ENCODE measurements at places on chromosomes 7 and 10.

DNA sequence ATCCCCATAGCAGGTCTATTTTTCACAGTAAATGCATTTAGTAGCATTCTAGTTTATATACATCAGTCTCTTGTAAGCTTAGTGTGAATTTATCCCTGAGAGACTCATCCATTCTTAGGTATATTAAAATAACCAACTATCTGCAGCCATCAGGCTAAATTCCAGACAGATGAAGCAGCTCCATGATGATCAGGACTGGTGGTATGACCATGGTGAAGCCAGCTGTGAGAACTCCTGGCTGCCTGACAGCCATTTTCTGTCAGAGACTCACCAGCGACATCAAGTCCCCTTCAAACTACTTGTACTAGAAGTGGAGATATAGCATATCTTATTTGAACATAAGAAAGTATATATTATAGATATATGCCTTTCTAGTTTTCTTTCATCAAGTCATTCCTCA lies 70.3 kb upstream of the GSDME start:
- DNase-seq = no peak

DNA sequence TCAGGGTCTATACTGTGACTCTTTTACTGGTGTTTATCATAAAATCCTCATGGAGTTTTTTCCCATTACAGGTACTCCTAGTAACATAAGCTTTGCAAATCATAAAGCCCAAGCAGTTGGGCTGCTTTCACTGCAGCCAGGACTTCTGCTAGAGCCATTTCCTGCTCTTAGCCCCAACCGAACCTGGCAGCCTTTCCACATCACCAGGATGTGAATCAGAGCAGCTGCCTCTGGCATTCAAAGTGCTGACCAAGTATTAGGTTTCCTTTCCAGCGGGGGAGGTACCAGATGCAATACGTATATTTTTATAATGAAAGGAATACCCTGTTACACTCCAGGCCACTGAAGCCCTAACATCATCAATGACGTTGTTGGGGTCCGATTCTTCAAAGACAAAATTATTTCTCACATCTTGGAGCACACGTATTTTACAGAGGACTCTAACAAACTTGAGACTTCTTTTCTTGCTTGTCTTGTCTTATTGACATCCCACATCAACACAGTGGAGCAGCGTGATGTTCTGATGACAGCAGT lies 3.6 kb upstream of the HTR5A start:
- DNase-seq = no peak

- no peak for DNase-seq
Measured at GRCh38 chr7:35253710-35254495, at the start of gene TBX20. TBX20 (minus strand) TSS chr7:35254100; CDS start chr7:35253620, 480 bp downstream.

GRCh38 chr10:3172081-3172445 lies 519 bp downstream of the PITRM1 start:
- no peak for DNase-seq

GRCh38 chr7:131106681-131107336 lies 220.9 kb upstream of the MKLN1 start:
- peak; percentile 65 for DNase-seq

GRCh38 chr10:88028654-88029053 lies 165.2 kb downstream of the PTEN start:
- peak; percentile 58 for DNase-seq

GRCh38 chr7:29194594-29195427 lies at the start of gene CHN2:
CHN2 (plus strand) TSS chr7:29194775.
- DNase-seq = peak; percentile 81

GRCh38 chr10:87531908-87532622 lies 27.4 kb downstream of the MINPP1 start:
- no peak for DNase-seq

GRCh38 chr10:14560791-14561765 lies 213.6 kb downstream of the FAM107B start:
- peak; percentile 61 for DNase-seq

- no peak for DNase-seq
Measured at GRCh38 chr7:74405899-74406512, 47.7 kb upstream of the GTF2IRD1 start.

DNA sequence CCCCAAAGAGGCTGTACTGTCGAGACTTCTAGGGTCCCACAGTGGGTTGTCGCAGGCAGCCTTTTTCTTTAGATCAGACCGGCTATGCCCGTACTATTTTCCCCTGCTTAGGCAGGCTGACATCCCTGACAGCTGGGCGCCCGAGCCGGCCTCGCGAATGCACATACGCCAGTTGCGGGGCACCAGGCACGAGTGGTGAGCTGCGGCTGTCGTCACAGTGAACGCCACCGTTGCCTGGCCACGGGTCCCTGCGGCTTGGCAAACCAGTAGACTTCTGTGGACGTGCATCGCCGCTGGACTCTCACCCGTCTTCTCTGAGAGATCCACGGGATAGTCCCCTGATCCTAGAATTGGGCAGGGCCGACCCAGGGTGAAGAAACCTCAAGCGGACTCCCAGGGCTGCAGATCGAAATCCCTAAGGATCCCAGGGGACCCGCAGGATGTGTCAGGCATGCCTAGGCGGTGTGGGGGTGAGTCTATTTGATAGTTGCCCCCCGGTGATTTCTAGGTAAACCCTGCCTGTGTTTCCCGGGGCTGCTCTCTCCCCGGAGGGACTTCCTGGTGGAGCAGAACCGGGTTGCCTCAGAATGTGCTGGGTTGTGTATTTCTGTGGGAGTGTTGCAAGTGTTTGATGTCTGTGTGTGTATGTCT lies 33.0 kb upstream of the ZNF273 start:
- DNase-seq = no peak

DNA sequence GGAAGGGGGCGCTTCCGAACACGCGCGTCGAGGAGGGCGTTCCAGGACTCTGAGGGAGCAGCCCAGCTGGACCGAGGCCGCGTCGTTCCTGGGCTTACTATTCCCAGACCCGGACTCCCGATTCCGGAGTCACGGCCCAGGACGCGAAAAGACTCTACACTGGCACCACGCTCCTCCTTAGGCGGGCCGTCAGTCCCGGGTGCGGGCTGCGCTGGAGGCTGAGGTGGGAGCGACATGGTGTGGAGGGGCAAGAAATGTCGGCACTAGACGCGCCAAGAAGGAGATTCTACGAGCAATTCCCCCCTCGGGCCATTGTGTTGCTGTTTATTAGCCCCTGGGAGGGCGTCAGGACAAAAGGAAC lies 584 bp upstream of the RUNDC3B start:
- no peak for DNase-seq

DNA sequence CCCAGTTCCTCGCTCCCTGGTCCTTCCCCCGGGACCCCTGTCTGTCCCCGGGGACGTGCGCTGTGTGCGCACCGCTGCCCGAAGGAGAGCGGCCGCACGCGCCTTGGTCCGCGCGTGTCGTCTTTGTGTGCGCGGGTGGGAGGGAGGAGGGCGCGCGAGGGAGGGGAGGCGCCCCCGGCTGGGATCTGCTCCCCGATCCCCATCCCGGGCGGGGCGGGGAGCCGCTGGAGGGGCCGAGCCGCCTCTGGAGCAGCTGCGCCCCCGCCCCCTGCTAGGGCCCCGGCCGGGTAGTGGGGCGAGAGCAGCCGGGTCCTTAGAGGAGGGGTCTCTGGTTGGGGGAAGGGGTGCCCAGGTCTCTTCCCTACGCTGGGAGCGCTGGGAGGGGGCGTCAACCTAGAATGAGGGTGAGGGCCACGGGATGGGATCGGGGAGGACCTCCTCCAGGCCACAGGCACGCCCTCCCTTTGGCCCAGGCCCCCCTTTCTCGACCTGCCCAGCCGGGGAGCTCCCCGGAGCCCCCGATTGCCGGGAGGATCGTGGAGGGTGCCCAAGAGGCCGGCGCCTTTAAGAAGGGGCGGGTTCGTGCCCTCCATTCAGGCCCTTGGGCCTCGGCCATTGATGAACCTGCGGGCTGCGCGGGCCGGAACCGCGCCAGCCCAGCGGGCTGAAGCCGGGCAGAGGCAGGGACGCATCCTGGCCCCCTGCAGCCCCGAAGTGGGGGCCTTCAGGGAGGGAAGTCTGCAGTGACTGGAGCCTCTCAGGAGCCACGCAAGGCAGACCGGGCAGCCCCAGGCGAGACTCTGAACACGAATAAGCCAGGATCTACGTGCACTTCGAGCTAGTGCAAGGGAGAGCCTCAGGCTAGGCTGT lies 678 bp downstream of the SH2B2 start:
- peak; percentile 66 for DNase-seq

DNA sequence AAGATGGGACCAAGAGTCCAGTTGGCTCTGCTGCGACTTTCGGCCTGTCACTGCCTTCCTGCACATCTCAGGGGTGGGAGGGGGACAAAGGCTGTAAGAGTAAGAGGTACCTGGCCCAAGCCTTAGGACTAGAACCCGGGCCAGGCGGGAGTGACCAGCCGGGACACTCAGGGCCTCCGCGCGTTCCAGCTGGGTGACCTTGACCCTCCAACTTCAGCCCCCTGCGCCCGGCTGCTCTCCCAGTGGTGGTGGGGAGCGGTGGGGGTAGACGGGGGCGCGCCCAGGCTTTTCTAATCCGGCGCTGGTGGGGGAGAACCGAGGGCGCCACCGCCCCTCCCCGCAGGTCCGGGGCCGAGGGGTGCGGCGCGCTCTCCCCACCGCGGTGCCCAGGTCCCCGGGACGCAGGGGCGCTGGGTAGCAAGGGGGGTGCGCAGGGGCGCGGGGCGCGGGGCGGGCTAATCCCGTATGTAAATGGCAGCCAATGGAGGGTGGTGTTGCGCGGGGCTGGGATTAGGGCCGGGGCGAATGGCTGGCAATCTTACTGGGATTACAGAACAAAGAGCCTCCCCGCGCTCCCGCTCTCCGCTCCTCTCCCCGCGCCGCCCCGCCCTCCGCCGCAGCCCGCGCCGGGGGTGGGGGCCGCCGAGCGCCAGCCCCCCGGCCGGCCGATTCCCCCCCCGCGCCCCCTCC lies at the start of gene GTF2IRD1:
GTF2IRD1 (plus strand) TSS at position 585 of the 690 bp plus-strand sequence. CDS start 54,175 bp downstream, outside the sequence.
- peak; percentile 75 for DNase-seq

GRCh38 chr10:123494301-123494808 lies 171.8 kb upstream of the GPR26 start:
- DNase-seq = no peak

GRCh38 chr10:1762076-1762475 lies 24.8 kb upstream of the ADARB2 start:
- DNase-seq = no peak

DNA sequence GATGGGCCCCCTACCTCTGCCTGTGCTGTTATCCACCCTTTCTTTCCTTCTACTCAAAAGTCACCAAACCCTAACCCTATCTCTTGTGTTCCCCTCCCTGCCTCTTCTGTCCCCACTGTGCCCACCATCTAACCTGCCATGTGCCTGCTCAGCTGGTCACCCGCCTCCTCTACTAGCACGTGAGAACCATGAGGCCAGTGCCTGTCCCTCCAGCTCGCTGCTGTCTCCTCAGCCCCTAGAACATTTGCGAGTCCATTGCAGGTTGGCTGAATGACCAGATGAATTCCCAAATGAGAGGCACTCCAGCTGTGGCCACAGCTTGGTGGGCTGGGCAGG lies 129.0 kb downstream of the ARHGAP22 start:
- peak; percentile 23 for DNase-seq

DNA sequence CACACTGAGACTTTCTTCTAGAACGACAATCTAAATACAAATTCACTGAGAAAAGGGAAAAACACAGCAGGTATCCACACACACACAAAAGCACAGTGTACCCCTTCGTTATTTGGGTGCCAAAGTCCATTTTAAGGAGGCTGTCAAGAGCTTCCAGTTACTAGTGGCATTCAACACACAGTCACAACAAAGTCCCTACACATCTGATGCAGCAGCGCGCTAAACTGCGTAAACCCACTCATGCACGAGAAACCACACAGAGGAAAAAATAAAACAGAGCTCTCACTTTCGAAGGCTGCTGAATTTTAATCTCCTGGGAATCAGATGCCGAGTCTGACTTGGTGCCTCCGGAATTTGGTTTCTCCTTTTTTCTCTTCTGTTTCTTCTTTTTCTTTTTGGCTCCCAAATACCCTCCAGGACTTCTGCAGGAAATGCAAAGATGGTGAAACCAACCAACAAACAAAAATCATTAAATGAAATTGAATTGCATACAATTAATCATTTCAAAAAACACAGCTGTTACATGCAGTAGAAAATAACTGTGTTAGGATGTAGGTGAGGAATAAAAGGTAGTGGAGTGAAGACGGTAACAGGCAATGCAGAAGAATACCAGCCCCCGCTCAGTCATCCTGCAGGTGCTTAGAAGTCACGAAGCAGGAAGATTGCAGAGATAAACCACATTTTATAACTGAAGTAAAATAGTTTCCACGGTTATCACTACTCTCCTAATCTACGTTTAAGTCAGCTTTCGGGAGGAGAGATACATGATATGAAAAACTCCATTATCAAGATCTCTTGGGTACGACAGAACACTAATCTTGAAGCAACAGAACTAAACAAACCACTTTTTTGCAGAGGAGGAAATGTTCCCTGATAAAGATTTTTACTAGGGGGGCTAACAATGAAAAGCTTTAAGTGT lies 27.1 kb downstream of the NMT2 start:
- no peak for DNase-seq

DNA sequence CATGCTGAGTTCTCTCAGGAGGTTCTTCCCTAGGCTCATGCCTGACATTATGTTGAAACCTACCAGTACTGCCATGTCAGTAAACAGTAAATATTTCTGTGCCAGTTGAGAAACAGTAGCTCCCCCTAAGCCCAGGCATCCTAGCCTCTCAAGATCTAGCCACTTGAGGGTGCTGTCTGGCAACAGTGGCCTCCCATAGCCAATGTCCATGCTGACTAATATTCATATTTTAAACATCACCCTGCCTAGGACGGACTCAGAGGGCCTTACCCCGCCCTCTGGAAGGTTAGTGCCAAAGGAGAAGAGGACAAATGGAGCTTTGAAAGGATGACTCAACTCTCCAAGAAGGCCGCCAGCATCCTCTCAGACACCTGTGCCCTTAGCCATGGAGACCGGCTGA lies 7.7 kb downstream of the ACSM6 start:
- DNase-seq = no peak

DNA sequence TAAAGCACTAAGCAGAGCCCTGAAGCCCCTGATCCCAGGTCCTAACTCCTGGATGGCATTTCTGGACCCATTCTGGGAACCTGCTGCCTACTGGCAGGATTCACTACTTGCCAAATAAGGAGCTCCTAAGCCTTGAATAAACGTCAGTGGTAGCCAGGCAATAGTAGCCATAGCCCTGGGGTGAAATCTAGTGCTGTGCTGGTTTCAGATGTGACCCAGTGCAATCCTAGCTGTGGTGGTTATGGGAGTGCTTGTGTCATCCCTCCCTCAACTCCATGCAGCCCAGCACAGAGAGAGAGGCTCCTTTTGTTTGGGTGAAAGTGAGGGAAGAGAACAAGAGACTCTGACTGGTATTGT lies 43.7 kb downstream of the PCLO start:
- no peak for DNase-seq

GRCh38 chr10:14625192-14625631 lies 149.5 kb downstream of the FAM107B start:
- no peak for DNase-seq

GRCh38 chr7:141313896-141314295 lies 237.3 kb upstream of the AGK start:
- DNase-seq = no peak

- DNase-seq = no peak
Measured at GRCh38 chr10:104350127-104350635, 3.5 kb upstream of the CFAP58 start.

GRCh38 chr7:25109276-25109675 lies 15.8 kb downstream of the CYCS start:
- DNase-seq = no peak

DNA sequence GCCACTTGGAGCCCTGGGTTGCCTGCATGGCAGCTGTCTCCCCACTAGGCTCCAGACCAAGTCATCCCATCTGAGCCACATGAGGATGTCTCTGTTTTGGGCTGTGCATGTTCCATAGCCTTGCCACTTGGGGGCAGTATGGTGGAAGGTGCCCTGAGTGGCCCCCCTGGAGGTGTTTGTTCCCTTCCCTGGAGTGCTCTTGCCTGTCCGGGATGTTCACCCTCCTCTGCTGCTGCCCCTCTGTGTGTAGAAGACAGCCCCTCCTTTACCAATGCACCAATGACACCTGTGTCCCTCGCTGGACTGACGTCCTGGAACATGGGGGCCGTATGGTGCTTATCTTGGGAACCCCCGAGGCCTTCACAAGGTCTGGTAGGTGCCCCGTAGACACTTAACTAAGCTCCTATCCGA lies 100.2 kb downstream of the ACTR3B start:
- DNase-seq = no peak
